ENCODE measurements at places on chromosomes 1 and 21.

GRCh38 chr1:181911715-181912114 is 149.8 kb downstream of the ZNF648 start:
- no peak for DNase-seq

DNA sequence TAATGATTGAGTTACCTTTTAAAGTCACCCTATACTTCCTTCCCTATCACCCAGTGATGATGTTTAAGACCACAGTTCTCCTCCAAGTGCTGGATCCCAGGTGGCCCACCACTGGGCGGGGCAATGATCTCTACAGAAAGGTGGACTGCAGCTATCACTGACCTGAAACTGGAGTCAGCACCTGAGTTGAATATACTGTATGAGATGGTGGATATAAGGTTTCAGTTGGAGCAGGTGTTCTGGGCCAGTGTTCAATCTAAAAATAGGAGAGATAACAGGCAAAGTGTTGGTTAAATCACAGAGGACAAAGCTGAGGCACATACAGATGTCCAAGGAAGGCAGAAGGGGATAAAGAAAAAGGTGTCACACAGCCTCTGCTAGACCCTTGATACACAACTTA is 96.6 kb downstream of the SIPA1L2 start:
- DNase-seq = no peak

- peak; percentile 44 for DNase-seq
Measured at GRCh38 chr1:153422450-153423068, 6.2 kb downstream of the S100A7A start.

- no peak for DNase-seq
Measured at GRCh38 chr1:166858726-166859419, 17.2 kb downstream of the TADA1 start.

DNA sequence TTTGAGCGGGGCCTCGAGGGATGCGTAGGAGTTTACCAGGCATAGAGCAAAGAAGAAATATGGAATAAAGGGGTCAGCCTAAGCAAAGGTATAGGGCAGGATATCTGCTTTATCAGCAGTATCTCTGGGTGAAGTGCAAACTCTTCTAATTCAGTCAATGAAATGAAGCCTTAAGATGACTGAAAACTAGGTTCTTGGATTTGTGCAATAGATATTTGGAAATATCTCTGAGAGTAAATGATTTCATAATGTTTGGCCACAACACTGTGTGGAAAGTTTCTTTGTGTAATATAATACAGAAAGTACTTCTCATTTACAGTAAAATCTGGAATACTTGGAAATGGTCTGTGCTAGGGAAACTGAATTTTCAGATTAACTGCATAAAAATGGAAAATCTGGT is 26.1 kb downstream of the KCNJ15 start:
- DNase-seq = no peak

DNA sequence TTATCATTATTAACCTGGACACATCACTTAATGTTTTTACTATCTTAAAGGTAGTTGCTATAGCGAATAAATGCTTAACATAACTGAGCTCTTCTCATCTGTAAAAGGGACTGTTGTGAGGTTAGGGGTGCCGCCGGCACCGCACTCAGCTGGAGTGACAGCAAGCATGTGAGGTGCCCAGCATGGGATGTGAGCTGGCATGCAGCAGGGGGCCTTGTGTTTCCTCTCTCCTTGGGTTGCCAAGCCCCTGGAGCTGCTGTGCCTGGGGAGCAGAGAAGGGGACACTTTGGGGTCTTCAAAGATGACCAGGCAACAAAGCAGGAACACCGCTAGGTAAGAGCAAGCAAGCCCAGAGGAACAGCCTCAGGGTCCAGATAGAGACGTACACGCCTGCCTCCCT is 2.1 kb upstream of the ZC3H12A start:
- DNase-seq = no peak

DNA sequence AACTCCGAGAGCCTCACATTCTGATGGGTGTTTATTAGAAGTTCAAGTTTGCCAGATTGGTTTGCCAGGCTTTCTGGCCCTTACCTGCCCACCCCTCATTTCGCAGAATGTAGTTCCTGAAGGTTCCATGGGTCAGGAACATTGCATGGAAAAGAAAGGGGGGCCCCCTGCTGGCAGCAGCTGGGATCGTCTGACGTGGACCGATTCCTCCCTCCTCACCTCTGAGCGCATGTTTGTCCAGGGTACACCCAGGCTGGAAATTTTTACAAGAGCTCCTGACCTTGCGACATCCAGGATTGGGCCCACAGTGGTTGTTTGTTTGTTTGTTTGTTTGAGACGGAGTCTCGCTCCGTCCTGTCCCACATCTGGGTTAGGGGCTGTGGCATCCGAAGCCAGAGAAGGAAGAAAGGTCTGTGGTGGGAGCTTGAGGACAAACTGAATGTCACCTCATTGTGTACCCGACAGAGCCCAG is 126.0 kb upstream of the TMEM51 start:
- peak; percentile 69 for DNase-seq

GRCh38 chr1:37031871-37032270 is 2.4 kb downstream of the GRIK3 start:
- DNase-seq = no peak

GRCh38 chr1:156387870-156388173 is 18.8 kb downstream of the RHBG start:
- no peak for DNase-seq

- no peak for DNase-seq
Measured at GRCh38 chr1:235708390-235708962, 58.9 kb upstream of the GNG4 start.

GRCh38 chr1:40870135-40870728 is 8.1 kb upstream of the CITED4 start:
- DNase-seq = no peak

- DNase-seq = peak; percentile 65
Measured at GRCh38 chr1:58783090-58783992, 506 bp downstream of the JUN start.

DNA sequence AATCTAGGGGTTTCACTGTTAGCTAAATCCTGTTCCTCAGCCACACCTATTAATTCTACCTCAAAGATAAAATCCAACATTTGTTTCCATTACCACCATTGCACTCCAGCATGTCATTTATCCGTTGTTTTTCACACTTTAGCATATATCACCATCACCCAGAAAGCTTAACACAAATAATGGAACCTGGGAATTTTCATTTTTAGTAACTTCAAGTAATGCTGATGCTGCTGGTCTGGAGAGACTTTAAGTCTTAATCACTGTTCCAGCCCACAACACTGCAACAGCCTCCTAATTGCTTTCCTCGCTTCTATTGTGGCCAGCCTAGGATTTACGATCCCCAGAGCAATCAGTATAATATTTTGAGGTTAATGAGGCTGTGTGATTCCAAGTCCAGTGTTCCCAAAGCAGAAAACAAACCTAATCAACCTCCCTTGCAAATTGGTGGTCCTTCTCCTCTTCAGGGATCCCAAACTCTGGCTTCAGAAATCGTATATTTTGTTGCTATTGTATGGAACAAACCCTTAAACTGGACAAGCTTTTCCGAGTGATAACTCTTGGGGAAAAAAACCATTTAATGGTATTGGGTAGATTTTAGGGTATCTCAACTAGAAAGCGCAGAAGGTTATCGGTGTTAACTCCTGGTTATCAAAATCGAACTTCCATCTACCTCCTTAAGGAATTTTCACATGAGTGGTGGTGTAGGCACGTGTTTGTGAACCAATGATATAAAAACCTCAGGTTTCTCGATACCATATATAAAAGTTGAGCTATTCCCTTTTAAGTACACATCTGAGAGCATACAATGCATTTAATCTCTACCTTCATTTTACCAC is 50.0 kb upstream of the BOLA1 start:
- no peak for DNase-seq

DNA sequence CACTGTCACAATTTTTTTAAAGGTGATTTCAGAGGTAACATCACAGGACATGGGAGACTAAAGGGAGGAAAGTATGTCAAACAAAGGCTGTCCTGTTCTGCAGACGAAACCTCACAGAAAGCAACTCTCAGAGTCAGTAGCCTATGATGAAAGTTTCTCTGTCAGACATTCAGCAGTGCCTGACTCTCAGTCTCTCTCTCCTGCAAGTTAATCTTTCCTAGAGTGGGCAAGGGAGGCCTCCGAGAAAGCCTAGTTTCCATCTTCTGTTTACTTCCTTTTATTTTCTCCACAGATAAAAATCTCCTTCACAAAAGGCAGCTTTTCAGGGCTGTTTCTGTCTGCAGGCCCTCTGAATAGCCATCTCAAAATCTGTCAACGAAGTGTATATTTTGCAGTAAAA is 24.9 kb upstream of the FMO2 start:
- no peak for DNase-seq

DNA sequence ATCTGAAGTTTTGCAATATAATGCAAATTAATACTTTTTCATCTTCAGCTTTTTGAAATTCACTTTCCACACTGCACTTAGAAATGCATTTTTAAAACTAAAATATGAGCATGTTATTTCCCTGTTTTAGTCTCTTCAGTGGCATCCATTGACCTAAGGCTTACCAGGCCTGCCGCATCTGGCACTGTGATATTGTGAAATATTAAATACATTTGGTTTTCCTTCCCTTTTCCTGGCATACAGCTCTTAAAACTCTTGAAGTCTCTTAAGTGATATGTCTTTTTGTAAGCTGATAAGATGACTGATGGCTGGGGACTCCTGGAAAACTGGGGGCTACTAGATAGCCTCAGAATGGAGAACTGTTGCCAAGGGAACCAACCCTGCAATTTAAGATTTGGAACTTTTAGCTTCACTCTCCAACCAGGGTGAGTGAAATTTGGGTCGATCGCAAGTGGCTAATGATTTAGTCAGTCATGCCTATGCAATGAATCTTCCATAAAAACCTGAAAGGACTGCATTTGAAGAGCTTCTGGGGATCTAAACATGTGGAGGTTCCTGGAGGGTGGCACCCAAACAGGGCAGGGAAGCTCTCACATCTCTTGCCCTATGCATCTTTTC is 75.5 kb upstream of the PDC start:
- no peak for DNase-seq

DNA sequence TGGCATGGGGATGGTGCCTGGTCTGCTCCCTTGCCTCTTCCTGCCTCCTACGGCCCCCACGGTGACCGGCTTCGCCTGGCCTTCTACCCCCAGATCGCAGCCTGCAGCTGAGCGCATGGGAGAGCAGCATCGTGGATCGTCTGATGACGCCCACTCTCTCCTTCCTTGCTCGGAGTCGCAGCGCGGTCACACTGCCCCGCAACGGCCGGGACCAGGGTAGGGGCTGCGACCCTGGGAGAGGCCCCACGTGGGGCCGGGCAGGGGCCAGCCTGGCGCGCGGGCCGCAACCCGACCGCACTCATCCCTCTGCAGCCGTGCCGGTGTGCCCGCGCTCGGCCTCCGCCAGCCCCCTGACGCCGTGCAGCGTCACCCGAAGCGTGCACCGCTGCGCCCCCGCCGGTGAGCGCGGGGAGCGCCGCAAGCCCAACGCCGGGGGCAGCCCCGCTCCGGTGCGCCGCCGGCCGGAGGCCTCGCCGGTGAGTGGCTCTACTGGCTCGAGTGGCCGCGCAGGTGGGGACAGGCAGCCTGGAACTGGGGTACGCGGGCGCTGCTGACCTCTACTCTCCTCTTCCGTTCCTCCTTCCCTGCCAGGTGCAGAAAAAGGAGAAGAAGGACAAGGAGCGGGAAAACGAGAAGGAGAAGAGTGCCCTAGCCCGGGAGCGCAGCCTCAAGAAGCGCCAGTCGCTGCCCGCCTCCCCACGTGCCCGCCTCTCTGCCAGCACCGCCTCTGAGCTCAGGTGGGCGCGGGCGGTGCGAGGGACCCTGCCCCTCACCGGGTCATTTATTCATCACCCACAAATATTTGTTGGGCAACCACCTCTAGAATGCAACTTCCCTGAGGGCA is 20.4 kb downstream of the MAP7D1 start:
- no peak for DNase-seq

DNA sequence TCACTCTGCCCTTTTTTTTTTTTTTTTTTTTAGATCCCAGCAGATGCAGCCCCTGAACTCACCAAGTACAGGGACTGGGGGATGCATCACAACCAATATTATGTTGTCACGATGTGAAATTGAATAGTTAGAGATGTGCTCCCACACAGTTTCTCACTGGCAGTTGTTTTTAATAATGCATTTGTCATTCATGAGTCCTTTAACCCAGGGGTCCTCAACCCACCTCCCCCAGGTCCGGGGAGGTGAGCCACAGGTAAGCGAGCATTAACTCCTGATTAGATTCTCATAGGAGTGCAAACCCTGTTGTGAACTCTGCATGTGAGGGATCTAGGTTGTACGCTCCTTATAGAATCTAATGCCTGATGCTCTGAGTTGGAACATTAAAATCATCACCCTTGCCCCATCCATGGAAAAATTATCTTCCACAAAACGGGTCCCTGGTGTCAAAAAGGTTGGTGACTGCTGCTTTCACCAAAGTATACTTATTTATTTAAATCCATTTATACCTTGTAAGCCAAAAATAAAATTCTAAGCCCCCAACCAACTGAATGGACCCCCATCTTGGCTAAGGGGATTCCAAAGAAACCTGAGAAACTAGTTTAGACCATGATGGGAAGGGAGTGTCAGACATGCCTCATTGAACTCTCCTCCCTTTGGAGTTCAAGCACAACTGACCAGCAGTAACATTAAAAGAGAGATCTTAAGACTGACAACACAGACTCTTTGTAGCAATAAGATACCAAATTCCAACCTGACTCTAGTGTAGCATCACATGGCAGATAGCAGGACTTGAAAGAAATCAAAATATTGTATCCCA is 119.3 kb upstream of the ATP1A1 start:
- DNase-seq = no peak

DNA sequence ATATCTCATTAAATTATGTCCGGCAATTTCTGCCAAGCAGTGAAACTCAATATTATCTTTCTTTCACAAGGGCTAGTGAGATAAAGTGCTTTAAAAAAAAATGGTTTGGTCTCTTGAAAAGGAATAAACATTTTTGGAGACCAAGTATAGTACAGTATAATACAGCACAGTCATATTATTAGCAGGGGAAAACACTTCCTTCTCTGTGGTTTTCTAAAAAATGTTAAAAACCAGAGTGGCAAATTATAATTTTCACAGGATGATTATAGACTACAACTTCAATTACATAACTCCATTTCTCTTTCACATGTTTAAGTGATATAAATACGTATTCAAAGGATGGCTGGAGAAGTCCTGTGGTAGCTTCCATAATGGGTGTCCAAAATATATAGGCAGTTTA is 170.3 kb upstream of the DMRTA2 start:
- DNase-seq = no peak

- peak; percentile 88 for DNase-seq
Measured at GRCh38 chr1:67686267-67687197, 1.5 kb downstream of the GADD45A start.

DNA sequence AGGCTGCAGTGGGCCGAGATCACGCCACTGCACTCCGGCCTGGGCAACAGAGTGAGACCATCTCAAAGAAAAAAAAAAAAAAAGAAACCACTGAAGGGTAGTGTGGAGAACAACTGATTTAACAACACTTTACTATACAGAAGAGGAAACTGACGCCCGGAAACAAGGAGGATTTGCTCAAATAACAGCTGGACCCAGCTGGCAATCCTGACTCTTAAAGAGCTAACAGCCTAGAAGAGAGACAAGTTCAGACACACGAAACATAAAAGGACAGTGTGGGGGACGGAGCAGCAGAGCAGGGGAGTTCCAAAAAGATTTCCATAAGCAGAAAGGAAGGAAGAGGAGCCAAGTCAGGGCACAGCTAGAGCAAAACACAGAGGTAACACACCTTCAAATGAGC is 4.4 kb downstream of the ECHDC2 start:
- no peak for DNase-seq

- DNase-seq = no peak
Measured at GRCh38 chr21:31845151-31845729, 27.6 kb upstream of the HUNK start.
